Kidney epithelial cell (primary cell): ENCODE measurements at places on chromosomes 12 and 14. TPM values are rescaled to one million over a fixed set of nuclear protein-coding genes. Genes with fewer than 3 reads are reported as not detected.

DNA sequence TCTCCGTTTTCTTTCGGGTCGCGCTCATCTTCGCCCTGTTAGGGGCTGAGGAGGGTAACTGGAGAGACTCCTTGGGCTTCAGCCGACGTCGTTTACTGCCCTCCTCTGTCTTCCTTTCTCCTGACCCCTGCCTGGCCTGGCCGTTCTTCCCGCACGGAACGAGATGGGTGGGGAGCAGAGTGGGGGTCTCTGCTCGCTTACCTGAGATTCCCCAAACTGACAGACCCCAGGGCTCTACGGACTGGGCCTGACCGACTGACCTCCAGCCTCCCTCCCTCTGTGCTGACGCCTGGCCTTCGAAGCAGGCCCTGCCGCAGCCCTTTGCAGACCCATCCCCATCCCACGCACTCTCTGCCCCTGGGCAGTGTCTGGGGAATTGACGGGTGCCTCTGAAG is 439 bp downstream of the GOLGA5 start:
- no peak for DNase-seq

GRCh38 chr12:132182206-132182710 is 38.0 kb downstream of the NOC4L start:
- no peak for DNase-seq

DNA sequence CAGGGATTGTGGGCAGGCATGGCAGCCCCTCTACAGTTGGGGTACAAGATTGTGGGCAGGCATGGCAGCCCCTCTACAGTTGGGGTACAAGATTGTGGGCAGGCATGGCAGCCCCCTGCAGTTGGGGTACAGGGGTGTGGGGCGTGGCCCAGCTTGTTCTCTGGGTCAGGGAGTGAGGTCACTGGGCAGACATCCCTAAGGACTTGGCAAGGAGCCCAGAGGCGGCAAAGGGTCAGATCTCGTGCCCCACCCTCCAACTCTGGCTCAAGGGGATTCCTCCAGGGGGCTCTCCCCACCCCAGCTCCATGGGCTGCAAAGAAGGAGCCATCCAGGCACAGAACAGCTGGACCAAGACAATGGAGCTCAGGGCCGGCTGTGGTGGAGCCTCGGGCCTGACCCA is 25.8 kb upstream of the NUDT14 start:
- no peak for DNase-seq

DNA sequence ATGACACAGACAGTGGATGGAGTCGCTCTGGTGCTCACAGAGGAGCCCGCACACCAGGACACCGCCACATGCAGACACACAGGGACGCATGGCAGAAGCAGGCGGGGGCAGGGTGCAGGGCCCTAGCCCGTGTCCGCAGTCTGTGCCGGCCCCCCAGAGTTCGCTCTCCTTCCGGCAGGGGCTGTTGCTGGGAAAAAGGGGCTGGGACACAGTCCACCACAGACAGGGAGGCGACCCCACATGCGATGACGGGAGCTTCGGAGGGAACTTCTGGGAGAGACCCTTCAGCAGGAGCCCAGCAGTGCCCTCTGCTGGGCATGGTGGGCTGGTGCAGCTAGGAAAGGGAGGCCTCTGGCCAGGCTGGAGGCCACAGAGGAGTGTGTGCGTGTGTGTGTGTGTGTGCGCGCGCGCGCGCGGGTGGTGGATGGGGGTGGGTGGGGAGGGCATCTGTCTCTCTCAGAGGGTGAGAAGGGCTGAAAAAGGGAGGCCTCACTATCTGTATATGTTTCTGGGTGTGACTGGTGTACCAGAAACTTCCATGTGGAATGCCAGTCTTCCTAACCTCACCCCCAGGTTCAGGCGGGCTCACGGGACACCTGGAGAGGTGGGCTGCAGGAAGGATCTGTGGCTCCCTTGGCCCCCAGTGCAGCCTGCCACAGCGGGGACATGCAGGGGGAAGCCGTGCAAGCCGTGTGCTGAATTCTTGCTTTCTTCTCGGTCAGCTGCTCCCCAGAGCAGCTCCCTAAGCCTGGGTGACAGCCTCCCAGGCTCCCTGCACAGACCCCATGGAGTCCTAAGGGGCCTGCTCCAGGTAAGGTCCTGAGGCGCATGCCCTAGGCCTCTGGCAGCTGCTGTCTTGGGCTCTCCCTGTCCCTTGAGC is 60.7 kb downstream of the PLEKHG3 start:
- DNase-seq: no peak

Gene ACOT4
- 4.3 and 5.1 TPM in 2 replicates for total RNA-seq

DNA sequence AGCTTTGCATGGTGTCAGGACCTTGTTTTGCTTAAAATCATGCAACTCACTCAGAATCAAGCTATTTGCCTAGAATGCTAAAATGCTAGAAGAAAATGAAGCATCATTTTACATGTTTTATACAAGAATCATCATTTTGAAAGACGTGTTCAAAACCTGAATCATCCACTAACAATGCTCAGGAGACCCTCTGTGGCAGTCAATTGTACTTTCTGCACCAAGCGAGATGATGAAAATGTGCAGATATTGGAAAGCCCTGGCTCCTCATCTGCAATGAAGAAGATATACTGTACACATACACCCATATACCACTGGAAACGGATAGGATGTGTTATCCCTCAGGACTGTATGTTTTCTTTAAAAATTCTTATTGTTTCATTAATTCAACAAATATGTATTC is 92.7 kb downstream of the DYRK2 start:
- DNase-seq: no peak

Gene CMTM5
- total RNA-seq: not detected in 2 replicates

- no peak for DNase-seq
Observed at GRCh38 chr14:65132855-65133254, 30.5 kb upstream of the MAX start.

Gene CLEC7A
- total RNA-seq: 0.07 and 0.13 TPM in 2 replicates

GRCh38 chr12:132353811-132354210 is 24.4 kb upstream of the GALNT9 start:
- DNase-seq: no peak

DNA sequence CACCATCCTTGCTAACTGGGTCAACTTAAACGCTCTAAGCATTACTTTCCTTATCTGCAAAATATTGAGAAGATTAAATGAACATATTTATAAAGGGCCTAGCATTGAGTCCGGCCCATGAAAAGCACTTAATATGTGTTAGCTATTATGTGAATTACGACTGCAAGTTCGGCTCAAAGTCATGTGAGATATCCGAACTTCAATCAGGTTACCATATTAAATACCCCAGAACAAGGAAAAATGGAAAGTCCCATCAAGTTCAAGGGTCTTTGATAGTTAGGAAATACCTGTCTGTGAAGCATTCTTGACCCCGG is 487 bp upstream of the NRDE2 start:
- no peak for DNase-seq

GRCh38 chr14:59271734-59272133 is 83.3 kb downstream of the DAAM1 start:
- no peak for DNase-seq

DNA sequence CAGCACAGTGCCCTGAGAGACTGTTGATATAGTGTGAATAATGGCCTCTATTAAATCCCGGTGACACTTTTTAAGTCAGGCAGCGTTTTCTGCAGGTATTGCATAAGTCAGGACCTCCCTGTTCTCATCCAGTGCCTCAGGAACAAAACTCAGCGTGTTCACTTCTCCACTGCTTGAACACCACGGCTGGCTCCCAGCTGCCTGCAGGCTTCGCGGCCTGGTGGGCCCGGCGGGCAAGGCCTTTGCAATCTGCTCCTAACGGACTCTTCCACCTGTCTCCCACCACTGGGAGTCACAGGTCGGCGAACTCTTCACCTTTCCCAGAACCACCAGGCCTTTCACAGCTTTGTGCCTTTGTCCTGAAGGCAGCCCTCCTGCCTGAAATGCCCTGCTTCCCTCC is 18.7 kb downstream of the RFX4 start:
- DNase-seq: no peak

DNA sequence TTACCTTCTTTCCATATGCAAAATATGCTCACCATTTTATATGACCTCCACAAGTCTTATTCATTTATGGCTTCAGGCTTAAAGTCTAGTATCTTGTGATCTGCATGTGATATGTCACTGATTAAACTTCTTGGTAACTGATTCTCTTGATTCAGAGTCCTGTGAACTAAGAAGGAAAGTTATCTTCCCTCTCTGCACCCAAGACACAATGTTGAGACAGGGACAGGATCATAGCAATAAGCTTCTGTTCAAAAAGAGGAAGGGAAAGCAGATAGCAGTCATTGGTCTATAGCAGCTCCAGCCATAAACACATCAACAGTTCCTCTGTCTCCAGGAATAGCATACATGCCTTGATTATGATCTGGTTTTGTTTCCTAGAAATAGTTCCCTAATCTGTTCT is 103.1 kb downstream of the UNC79 start:
- no peak for DNase-seq

Gene ITGB7
- 0.75 and 1.6 TPM in 2 replicates for total RNA-seq

- DNase-seq: no peak
Observed at GRCh38 chr12:95553197-95553943, 2.1 kb upstream of the USP44 start.
